ENCODE measurements at places on chromosomes 5 and 9. TPM values are rescaled to one million over a fixed set of nuclear protein-coding genes. Genes with fewer than 3 reads are reported as not detected.

The NPR2 gene
- 1.0 TPM for total RNA-seq

The NMUR2 gene
- not detected for total RNA-seq

The TXNDC8 gene
- total RNA-seq: not detected

The PCDHGB6 gene
- 1.8 TPM for total RNA-seq

The PCDHGB7 gene
- 0.44 TPM for total RNA-seq

The ELOVL7 gene
- total RNA-seq: 0.69 TPM

The SPAG8 gene
- not detected for total RNA-seq

DNA sequence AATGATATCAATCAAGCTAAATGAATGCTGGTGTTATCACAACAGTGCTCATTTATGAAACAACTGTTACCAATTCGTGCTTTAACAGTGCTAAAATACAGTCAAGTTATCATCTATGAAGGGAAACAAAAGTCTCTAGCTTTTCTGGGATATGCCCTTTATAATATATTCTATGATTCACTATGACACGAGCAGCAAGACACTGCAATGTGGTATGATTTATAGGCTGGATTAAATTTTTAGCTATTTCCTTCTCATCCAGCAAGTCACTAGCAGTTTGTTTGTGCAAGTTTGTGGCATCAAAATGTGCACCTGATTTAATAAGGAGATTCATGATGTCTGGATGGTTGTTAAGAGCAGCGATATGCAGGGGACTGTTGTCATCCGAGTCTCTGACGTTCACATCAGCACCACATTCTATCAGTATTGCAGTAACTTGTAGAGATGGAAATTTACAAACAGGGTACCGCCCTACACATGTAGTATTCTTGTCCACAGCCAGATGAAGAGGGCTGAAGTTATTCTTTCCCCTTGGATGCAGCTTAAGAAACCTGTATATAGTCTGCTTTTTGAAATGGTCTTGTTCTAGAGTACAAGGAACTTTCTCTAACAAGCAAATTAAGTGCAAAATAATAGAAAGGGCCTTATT, 20.3 kb downstream of the FEM1C start:
- DNase-seq: peak; percentile 71

- DNase-seq: no peak
These were observed 61.1 kb upstream of the FRRS1L start for GRCh38 chr9:109228093-109228642.

DNA sequence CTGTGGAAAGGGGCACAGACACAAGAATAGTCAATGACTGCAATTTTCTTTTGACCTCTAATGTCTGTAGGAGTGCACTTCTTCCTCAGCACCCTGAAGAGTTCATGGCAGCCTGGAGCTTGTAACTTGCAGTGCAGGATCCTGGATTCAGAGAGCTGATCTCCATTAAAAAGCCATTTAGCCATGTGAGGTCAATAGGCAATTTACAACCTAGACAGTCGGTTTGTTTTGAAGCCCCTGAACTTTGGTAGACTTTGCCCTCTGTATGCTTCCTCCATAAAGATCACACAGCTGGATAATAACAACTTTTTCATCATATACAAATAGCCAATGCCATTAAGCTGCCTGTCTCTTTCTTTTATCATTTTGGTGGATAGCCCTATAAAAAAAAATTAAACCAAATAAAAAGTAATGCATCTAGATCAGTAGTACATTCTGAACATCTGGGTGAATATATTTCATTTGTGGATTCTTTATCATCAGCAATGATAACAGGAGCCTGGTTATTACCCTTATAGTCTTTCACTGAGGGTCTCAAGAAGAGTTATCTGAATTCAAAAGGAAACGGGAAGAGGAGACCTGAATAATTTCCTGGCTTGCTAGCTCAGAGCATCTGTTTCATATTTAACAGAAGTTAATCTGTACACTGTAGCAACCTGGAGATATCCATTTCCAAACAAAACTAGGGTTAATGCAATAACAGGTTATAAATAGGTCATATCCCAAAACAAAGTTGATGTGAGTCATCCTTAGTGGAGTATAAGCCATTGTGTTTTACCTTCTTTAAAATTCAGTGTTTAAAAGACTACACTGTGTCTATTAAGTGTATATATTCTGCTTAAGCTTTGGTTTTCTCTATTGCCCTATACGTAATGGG, 193.8 kb upstream of the ACTBL2 start:
- DNase-seq: peak; percentile 3

DNA sequence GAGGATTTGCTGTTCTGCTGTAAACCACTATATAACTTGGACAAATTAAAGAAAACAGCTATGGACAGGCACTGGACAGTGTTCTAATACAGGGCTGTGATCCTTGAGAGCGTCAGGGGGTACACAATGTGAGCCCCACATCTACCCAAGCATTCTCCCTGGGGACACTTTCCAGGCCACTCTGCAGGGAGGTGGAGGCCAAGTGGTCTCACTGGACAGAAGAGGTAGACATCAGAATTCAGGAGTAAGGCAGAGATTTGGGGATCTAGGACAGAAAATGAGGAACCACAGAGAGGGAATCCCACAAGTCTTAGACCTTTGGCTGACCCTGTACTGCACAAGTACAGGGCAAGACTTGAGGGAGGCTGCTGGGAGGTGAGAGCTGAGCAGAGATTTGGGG, 3.8 kb upstream of the IGFBPL1 start:
- no peak for DNase-seq

- peak; percentile 18 for DNase-seq
These were observed 282.9 kb downstream of the SLF1 start for GRCh38 chr5:94901191-94901979.

GRCh38 chr9:130186839-130187522, 14.8 kb downstream of the NCS1 start:
- DNase-seq: peak; percentile 75

GRCh38 chr5:58060996-58061395, 398.9 kb downstream of the PLK2 start:
- DNase-seq: no peak

DNA sequence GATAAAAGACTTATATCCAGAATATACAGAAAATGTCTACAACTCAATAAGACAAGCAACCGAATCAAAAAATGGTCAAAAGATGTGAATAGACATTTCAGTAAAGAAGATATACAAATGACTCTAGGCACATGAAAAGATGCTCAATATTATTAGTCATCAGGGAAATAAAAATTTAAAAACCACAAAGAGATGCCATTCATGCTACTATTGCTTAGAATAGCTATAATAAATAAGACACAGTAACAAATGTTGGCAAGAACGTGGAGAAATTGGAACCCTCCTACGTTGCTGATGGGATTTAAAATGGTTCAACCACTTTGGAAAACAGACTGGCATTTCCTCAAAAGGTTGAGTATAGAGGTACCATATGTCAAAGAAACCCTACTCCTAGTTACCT, 39.8 kb downstream of the POLK start:
- peak; percentile 67 for DNase-seq

DNA sequence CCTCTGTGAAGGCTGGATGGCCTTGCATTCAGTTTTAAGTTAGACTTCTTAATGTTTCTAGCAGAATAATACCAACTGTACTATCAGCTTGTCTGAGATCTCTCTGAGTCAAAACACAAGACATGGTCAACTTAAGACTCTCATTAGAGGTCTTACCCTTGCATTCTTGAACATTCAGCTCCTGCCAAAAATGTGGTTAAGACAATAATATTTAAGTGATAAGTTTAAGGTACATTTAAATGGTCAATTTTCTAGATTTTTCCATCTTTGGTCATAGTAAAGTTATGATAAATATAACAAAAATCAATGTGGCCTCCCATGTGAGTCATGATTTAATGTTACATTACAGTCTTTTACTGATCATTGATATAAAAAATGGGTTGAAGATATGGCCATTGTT, 75.0 kb downstream of the NR2F1 start:
- DNase-seq: no peak

GRCh38 chr5:112865128-112865527, 4.0 kb downstream of the SRP19 start:
- no peak for DNase-seq

DNA sequence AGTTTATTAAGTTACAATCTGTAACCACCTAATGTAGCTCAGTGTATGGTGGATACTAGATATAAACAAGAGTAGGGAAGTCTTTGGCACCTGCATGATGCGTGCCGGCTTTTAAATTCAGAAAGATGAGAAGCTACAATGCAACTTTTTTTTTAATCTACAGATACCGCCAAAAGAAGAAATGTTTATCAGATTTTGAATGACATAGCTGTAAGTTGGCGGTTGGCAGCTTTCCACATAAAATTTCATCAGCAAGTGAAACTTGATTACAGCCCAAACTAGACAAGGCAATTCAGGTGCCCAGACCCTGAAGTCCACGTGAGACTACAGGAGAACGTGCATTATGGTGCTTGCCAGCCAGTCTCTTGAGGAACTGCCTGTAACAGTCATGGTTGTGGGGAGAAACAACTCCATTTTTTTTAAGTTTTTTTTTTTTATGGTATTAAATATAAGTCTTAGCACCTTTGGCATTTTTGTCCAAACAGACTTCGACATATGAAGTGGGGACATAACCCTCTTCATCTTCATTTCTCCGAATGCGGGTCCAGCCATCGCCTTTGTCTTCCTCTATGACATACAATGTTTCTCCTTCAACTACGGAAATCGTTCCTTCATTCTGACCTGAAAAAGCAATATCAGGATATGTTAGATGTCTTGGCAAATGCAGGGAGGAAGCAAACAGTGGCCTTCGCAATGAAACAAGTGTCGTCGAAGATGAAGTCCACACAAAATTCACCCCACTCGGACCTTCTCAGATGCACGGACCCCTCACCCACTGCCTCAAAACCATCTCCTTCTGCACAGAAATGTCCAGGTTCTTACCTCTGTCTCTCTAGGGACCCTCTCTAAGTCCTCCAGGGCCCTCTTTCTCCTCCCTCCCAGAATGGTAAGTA, 60.4 kb downstream of the USP20 start:
- no peak for DNase-seq

DNA sequence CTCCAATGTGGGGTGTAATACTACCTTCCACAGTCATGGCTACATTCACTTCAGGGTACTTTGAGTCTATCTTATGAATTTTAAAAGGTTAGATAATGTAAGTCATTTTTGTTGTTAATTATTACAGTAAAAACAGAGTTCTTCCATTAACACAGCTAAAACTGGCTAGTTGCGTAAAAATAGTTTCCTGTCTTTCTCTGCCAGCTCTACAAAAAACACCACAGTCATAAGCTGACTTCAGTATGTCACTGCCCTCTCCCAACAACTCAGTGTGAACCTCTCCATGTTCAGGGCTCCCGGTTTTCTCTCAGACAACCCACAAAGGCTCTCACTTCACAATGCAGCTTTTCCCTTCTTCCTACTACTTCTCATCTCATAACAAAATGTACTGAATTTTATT, 84.8 kb upstream of the ITGA1 start:
- DNase-seq: no peak

DNA sequence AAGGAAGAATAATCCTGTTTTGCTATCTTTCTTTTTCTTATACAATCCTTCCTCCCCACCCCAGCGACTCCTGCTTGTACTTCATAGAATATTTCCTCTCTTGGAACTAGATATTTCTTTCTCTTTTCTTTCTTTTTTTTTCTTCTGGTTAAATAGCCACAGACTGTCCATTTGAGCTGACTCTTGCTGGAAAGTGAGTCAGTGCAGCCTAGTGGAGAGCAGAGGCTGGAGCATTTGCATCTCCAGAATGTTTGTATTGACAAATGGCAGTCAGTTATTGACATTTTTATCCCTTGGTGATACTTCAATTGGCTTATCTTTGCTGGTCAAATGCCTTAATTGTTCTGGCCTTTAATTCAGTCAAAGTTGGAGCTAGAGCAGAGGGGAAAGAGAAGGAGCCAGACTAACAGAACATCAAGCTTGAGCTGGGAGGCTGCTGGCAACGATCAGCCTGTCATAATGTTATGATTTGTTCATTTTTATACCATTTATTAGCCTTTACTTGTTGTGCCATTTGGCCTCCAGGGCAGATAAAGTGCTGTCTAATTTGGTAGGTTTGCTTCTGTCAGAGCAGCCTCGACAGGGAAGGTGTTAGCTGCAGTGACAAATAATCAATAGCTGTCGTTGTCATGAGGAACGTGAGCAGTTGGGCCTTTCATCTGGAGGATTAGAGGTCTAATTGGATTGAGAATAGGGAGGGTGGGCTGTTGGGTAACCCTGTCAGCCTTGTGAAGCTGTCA, 69.0 kb downstream of the INVS start:
- no peak for DNase-seq

GRCh38 chr9:121232251-121232650, 30.6 kb upstream of the RAB14 start:
- no peak for DNase-seq

DNA sequence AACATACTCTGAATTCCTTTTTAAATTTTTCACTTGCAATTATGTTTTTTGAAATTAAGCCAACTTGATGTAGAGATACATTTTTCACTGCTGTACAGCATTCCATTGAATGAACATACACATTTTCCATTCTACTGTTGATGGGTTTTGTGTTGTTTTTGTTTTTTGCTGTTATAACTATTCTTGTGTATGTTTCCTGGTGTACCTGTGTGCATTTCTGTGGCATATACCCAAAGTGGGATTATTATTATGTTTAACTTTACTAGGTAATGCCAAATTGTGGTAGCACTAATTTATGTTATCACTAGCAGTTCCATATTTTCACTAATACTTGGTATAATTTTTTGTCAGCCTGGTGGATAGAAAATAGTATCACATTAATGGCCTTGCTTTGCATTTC, 2.7 kb downstream of the RFESD start:
- DNase-seq: no peak

DNA sequence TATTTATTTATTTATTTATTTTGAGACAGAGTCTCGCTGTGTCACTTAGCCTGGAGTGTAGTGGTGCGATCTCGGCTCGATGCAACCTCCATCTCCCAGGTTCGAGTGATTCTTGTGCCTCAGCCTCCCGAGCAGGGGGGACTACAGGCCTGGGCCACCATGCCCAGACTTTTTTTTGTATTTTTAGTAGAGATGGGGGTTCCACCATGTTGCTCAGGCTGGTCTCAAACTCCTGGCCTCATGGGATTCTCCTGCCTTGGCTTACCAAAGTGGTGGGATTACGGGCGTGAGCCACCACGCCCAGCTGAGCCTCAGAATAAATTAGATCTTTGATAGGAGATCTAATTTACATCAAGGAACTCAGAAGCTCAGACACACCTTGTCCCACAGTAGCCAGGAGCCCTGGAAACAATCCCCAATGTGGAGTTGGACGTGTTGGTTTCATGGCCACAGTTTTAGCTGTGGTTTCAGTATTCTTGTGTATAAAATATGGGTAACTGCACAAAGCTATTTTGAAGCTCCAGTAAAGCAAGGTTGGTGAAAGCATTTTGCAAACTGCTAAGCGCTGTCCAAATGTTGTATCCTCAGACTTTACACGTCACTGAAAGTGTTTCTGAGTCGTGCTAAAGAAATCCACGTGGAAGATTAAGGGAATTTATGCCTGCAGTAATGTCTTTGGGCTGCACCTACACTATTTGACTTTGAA, 3.0 kb upstream of the HNRNPAB start:
- no peak for DNase-seq

GRCh38 chr9:94675008-94675881, 35.9 kb upstream of the FBP1 start:
- DNase-seq: no peak

- no peak for DNase-seq
These were observed 4.7 kb downstream of the IRGM start for GRCh38 chr5:150851039-150851438.

All from PC-3 (cell line).